Glomerular endothelial cell (primary cell): ENCODE measurements at places on chromosomes 16 and 17. TPM values are rescaled to one million over a fixed set of nuclear protein-coding genes. Genes with fewer than 3 reads are reported as not detected.

- no peak for DNase-seq
Observed at GRCh38 chr17:28735242-28735722, 6.7 kb downstream of the NEK8 start.

DNA sequence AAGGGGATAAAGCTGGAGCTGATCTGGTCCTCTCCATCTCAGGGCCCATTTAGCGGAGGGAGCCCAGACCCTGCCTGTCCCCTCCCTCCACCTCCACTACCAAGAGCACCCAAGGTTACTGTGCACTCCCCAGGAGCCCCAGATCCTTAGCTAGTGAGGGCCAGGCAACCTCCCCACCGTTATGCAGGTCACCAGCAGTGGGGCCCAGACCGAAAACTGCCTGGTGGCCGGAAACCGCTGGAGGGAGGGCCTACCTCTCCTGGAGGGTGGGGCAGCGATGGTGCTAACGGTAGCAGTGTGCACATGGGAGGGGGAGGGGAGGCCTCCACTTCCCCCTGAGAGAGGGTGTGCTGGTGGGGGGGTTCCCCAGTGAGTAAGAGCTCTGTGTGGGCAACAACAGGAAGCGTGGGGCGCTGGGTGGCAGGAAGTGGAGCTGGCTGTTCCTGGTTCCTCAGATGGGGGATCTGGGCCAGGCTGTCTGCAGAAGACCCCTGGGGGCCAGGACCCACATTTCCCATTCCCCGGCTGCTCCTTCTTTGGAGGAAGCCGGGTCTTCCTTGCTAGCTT lies 4.4 kb downstream of the FMNL1 start:
- no peak for DNase-seq

ACAP1 gene
- 53.1 TPM in 1 of 2 replicates, not detected in the other for total RNA-seq

DNA sequence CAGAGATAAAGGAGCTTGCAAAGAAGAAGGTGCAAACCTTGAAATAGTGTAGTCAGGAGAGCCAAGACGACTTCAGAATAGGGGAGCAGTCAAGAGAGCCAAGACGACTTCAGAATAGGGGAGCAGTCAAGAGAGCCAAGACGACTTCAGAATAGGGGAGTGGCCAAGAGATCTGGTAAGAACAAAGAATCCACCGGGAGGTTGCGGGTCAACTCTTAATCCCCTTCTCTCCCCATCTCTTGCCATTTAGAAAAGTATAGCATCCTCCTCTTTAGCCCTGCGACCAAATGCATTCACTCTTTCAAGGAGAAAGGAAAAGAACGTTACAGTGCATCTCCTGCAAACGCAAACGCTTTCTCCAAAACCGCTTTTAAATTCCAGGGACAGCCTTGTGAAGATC lies 713 bp downstream of the KNOP1 start:
- DNase-seq, result no peak

PERCC1 gene
- not detected in 2 replicates for total RNA-seq

DNA sequence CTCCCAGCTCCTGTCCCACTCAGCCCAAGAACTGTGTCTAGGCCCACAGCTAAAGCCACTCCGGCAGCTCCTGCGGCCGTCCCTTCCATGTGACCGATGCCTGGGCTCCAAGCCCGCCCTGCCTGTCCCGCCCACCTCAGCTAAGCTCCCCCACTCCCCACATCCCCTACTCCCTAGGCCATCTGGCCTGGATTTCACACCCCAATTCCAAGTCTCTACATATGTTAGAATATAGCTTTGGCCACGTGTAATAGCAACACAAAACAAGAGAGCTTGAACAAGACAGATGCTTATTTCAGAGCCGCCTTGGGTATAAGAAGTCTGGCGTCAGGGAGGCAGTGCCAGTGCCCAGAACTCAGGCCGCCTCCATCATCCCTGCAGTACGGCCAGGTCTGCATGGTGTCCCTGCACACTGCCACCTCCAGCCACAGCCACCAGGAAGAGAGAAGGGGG lies 30.0 kb upstream of the USP22 start:
- no peak for DNase-seq

GRCh38 chr17:61253362-61253761 lies 146.3 kb upstream of the TBX2 start:
- no peak for DNase-seq

GRCh38 chr17:62692721-62693431 lies 65.4 kb downstream of the MRC2 start:
- DNase-seq, result no peak

DNA sequence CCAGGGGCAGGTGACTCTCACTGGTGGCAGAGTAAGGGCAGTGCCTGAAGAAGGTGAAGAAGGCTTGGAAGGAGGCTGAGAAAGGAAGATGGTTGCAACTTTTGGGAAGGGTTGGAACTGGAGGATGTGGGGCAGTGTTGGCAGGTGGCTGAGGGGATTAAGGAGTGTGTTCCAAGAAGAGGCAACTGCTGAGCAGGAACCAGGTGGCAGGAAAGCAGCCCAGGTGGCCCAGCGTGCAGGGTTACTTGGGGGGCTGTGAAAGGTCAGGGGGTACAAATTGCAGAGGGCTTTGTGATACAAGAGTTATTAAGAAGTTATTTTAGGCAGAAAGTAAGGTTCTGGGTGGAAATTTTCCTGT lies 28.6 kb downstream of the WSCD1 start:
- peak; percentile 64 for DNase-seq

DNA sequence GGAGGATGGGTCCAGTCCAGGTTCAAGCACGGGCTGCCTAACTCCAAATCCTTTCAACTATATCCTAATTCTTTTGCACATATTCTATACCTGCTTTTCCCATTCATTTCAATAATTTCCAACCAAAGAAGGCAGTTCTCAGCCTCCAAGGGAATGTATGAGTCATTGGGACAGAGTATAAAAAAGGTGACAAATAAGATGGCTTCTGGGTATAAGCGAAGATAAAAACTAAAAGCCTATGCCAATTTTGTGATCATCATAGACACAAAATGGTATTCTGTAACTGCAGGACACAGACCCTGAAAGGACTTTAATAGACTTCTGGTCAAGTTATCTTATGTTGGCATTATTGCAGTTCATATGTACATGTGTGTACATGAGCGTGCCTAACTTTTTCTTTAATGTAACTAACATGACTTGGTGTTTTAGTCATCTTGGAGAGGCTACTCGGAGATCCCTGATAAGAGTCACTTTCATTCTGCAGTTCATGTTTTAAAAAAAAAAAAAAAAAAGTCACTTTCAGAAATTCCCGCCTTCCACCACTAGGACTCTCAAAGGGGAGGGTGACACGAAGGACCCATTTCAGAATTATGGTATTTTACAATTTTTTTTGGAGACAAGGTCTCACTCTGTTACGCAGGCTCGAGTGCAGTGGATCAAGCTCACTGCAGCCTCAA lies 17.3 kb downstream of the COG1 start:
- DNase-seq, result no peak

- no peak for DNase-seq
Observed at GRCh38 chr16:35733971-35734702, 2274.7 kb downstream of the TP53TG3F start.

- no peak for DNase-seq
Observed at GRCh38 chr17:16108386-16108785, 106.9 kb downstream of the NCOR1 start.

FSCN2 gene
- total RNA-seq, result 0.29 and 0.64 TPM in 2 replicates

GRCh38 chr16:3737181-3737580 lies 19.9 kb upstream of the TRAP1 start:
- no peak for DNase-seq

PDPK1 gene
- total RNA-seq, result 21.0 and 32.0 TPM in 2 replicates

DNA sequence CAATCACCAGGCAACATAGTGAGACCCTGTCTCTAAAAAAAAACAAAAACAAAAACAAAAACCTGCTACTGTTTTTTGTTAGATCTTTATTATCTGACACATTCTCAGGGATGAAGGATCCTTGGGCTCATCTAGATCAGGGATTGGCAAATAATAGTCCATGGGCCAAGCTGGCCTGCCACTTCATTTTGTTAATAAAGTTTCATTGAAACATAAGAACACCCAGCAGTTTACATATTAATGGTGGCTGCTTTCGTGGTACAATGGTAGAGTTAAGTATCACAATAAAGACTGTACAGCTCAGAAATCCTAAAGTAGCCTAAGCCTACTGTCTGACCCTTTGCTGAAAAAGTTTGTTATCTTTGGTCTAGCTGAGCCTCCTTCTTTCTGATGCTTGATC lies 32.9 kb upstream of the CLEC18A start:
- no peak for DNase-seq

- no peak for DNase-seq
Observed at GRCh38 chr17:41824086-41824485, 11.3 kb downstream of the FKBP10 start.

- DNase-seq, result no peak
Observed at GRCh38 chr17:74579900-74580299, 12.2 kb downstream of the CD300LD start.

DNA sequence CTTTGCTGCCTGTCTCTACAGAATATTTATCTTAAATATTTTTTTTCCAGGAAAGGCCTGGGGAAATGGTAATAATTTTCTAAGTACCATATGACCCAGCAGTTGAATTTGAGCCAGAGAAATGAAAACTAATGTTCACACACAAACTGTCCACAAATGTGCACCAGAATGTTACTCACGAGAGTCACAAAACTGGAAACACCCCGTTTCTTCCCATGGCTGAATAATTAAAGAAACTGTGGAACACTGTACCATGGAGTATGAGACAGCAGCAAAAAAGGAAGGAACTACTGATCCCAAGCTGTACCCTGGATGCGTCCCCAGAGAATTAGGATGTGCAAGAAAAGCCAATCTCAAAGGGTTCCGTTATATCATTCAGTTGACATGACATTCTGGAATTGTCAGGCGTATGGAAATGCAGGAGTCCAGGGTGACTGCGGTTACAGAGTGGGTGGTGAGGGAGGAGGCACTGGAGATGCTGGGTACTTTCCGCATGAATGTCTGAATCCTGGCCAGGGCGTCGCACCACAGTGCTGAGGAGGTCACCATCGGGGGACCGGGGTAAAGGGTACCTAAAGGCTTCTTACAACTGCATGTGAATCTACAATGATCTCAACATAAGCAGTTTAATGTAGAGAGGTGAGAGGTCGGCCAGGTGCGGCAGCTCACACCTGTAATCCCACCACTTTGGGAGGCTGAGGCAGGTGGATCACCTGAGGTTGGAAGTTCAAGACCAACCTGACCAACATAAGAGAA lies 34.5 kb downstream of the USP22 start:
- DNase-seq, result no peak
